ENCODE measurements at places on chromosomes 12 and 14. TPM values are rescaled to one million over a fixed set of nuclear protein-coding genes. Genes with fewer than 3 reads are reported as not detected.

Gene LMNTD1
- not detected for total RNA-seq

Gene GOLT1B
- total RNA-seq, result 56.6 TPM

DNA sequence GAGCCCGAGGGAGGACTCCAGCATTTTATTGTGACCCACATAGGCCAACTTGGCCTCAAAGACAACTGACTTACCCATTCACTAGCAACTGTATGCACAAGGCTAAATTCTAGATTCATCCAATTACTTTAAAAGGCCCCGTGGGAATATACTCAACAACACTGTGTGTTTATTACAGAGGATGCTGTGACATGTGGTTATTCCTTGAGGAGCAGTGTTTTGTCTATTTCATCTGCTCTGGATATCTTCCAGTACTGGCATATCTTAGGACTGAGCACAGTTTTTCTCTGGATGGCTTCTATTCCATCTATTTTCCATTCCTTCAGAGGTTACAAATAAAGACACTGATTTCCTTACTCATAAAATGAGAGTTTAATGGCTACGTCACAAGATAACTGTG lies 87.2 kb upstream of the KRAS start:
- no peak for DNase-seq

Gene CLEC4C
- total RNA-seq, result not detected

Gene NYNRIN
- 0.03 TPM for total RNA-seq

Gene LRRC43
- total RNA-seq, result not detected

GRCh38 chr14:51176839-51177238 lies 63.2 kb upstream of the TMX1 start:
- no peak for DNase-seq

Gene CABP1
- total RNA-seq, result not detected

Gene LRRIQ1
- 3.2 TPM for total RNA-seq

Gene CATSPERB
- not detected for total RNA-seq

GRCh38 chr14:58368956-58369355 lies 26.8 kb upstream of the TOMM20L start:
- DNase-seq, result no peak

DNA sequence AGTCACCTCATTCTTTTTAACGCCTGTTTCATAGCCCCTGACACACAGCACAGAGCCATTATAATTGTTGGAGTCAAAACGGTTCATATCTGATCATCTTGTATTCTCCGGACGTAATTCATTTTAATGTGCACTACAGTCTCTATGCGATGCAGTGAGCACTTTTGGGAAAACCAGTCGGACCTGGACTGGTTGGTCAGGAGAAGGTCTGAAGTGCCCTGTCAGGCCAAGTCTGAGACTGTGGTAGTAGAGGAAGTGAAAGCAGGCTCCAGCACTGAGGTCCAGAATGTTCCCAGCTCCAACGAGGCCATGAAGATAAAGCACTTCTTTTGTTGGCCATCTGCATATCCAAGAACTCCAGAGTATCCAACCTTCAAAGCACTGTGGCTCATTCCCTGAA lies 117.1 kb upstream of the NCOR2 start:
- no peak for DNase-seq

GRCh38 chr12:116897476-116897875 lies 13.3 kb upstream of the FBXW8 start:
- no peak for DNase-seq

GRCh38 chr14:37824939-37825712 lies 229.7 kb downstream of the TTC6 start:
- no peak for DNase-seq

Data from Caki2 (cell line).